ENCODE measurements at places on chromosomes 4 and X. TPM values are rescaled to one million over a fixed set of nuclear protein-coding genes. Genes with fewer than 3 reads are reported as not detected.

ABHD18 gene
- 5.3 TPM for total RNA-seq

SMIM10L2A gene
- total RNA-seq: 0.08 TPM

SULT1E1 gene
- 13.6 TPM for total RNA-seq

MAGEA9B gene
- total RNA-seq: not detected

TCEAL4 gene
- total RNA-seq: 39.4 TPM

PLS3 gene
- total RNA-seq: 64.3 TPM

MAOA gene
- total RNA-seq: 12.5 TPM

CXCL8 gene
- 842 TPM for total RNA-seq

F8A2 gene
- not detected for total RNA-seq

ABRAXAS1 gene
- total RNA-seq: 15.4 TPM

RNF150 gene
- total RNA-seq: 7.4 TPM

TRPC5OS gene
- total RNA-seq: not detected

MUC7 gene
- not detected for total RNA-seq

CSN1S1 gene
- not detected for total RNA-seq

ASMT gene
- not detected for total RNA-seq

SPANXB1 gene
- not detected for total RNA-seq

ARHGAP24 gene
- 17.1 TPM for total RNA-seq

LRRC66 gene
- total RNA-seq: 0.80 TPM

MAGED4 gene
- 64.9 TPM for total RNA-seq

FRMD7 gene
- not detected for total RNA-seq

SSX4 gene
- total RNA-seq: not detected

SPACA5 gene
- not detected for total RNA-seq

OTC gene
- total RNA-seq: not detected

ZCCHC18 gene
- 0.24 TPM for total RNA-seq

PDE6B gene
- under 0.01 TPM for total RNA-seq

TKTL1 gene
- total RNA-seq: not detected

SSX4B gene
- total RNA-seq: not detected

XKRX gene
- total RNA-seq: 0.26 TPM

SYN1 gene
- 3.5 TPM for total RNA-seq

INTU gene
- total RNA-seq: 2.6 TPM

BEX2 gene
- total RNA-seq: 1.6 TPM

MAGEA4 gene
- not detected for total RNA-seq

ELOVL6 gene
- 15.2 TPM for total RNA-seq

CCDC110 gene
- 0.88 TPM for total RNA-seq

DRD5 gene
- not detected for total RNA-seq
